ENCODE measurements at places on chromosomes 2 and 18. TPM values are rescaled to one million over a fixed set of nuclear protein-coding genes. Genes with fewer than 3 reads are reported as not detected.

The MC2R gene
- not detected for total RNA-seq

The MC4R gene
- not detected for total RNA-seq

The SDC1 gene
- not detected for total RNA-seq

GRCh38 chr2:226932443-226932842 lies 96.6 kb downstream of the RHBDD1 start:
- no peak for DNase-seq
- no peak overlapping the region for H3K4me3 ChIP-seq
- H3K4me1 ChIP-seq = peaks cover 5% of the 10 kb centered on the region
- H3K36me3 ChIP-seq = peaks cover 8% of the 10 kb centered on the region
- H3K27me3 ChIP-seq = no peaks in the 10 kb centered on the region
